Fibroblast of mammary gland (primary cell): ENCODE measurements at places on chromosomes 5 and 9.

DNA sequence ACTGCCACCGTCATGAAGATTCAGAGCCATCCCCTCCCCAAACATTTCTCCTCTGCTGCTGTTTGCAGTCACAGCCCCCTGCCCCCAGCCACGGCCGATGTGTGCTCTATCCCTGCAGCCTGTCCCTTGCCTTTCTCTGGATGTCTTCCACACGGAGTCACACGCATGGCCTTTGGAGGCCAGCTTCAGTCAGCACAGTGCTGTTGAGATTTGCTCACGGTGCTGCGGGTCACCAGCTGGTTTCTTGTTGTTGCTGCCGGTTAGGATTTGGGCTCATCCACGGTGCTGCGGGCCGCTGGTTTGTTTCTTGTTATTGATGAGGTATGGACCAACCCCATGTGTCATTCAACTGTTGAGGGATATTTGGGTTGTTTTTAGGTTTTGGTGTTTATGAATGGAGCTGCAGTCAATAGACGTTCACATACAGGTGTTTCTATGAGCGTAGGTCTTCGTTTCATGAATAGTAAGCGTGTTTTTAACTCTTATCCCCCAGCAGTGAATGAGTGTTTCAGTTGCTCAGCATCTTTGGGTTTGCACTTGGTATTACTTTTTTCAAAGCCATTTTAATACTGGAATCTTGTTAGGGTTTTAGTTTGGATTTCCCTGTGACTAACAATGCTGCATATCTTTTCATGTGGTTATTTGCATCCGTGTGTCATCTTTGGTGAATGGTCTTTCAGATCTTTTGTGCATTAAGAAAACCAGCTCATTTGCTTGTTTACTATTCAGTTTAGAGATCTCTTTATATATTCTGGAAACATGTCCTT, 57.6 kb downstream of the AHRR start:
- DNase-seq: peak; percentile 47

GRCh38 chr9:109117856-109118807, 1.6 kb downstream of the TMEM245 start:
- DNase-seq: peak; percentile 95

- DNase-seq: peak; percentile 87
These were observed 107.5 kb downstream of the EBF1 start for GRCh38 chr5:158992037-158992740.

DNA sequence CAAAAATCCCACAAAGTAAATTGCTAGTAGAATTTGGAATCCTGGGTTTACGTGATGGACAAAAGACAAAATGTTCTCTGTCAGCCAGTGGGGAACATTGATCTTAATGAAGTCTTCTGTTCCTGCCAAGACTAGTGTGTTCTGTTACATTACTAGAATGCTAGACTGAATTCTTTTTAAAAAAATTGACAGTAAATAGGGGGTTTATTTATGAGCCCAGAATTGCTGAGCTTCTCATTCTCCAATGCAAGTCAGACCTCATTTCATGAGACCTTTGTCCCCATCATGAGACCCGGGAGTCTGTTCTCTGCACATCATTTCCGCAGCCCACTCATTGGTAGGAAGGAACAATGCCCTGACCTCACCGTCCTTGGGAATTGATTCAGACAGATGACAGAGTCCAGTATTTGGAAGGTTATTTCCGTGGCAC, 173.8 kb upstream of the OTULINL start:
- peak; percentile 97 for DNase-seq

- no peak for DNase-seq
These were observed 105.8 kb downstream of the INVS start for GRCh38 chr9:100204796-100205195.

DNA sequence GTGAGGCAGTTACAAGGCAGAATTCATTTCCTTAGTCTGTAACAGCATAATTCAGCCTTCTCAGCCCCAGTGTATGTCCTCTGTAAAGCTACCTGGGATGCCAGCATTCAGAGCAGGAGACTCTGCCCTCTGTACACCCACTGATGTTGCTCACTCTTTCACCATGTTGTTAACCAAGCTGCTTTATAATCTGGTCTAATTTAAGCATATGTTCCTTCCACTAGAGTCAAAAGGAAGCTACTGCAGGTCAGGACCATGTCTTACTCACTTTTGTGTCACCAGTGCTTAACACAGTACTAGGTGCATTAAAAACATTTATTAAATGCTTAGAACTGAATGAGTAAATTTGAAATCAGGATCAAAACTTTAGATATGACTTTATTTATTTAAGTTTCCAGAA, 185.6 kb downstream of the FBXL17 start:
- DNase-seq: peak; percentile 7

DNA sequence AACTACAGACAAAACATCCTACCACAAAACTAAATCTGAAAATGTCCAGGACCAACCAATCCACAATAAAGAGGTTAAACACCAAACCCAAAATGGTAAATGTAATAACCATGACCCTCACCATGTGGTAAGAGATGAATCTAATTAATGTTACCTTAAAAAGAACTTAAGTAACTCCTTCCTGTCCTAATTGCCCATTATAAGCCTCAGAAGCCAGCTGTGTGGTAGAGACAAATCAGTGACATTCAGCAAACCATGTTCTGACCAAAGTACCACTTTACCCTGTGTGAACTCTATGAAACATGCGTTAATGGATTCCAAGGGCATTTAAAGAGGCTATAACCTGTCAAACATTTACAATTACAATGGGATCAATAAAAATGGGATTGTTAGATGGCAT, 25.0 kb downstream of the LPAR1 start:
- DNase-seq: no peak

DNA sequence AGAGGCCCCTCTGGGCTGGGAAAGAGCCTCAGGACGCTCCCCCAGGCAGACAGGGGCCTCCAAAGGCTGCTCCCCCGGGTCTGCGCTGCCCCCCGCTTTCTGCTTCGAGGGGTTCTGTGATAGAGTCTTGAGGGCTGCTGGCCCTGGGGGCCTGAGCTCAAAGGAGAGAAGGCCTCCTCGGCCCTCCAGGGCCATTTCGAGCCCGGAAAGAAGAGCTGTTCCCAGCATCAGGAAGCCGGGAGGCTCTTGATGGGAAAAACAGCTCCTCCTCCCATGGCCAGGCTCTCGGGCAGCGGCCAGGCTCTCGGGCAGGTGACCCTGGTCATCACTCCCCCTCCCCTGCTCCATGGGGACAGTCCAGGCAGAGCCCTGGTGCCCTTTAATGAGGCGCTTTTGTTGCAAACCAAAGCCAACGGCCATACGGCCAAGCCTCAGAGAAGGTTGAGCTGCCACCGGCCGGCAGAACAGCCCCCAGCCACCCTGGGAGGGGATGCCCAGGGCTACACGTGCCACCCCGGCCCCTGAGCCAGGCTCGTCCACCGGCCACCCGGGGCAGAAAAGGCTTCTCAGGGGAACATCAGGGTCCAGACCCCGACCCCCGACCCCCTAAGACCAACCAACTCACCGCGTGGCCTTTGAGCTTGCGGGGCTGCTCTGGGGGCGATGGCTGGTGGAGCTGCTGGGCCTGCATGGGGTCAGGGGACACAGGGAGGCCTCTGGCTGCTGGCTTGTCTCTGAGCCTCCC, 16.2 kb upstream of the QSOX2 start:
- DNase-seq: no peak

GRCh38 chr5:79759848-79760247, 70.2 kb downstream of the CMYA5 start:
- no peak for DNase-seq

- DNase-seq: no peak
These were observed 4.5 kb downstream of the PHF24 start for GRCh38 chr9:34962546-34962945.
